ENCODE measurements at places on chromosomes 6 and 20. TPM values are rescaled to one million over a fixed set of nuclear protein-coding genes. Genes with fewer than 3 reads are reported as not detected.

ADGRB3 gene
- total RNA-seq, result 3.8 TPM

SDCBP2 gene
- total RNA-seq, result 7.6 TPM

CD93 gene
- total RNA-seq, result 16.9 TPM

LAMA2 gene
- total RNA-seq, result 51.5 TPM

RIPPLY2 gene
- total RNA-seq, result not detected
